ENCODE measurements at places on chromosomes 2 and 18.

- no peak for DNase-seq
Measured at GRCh38 chr2:50263728-50264127, 768.2 kb downstream of the NRXN1 start.

GRCh38 chr2:85678377-85678776, 10.4 kb upstream of the SFTPB start:
- no peak for DNase-seq

DNA sequence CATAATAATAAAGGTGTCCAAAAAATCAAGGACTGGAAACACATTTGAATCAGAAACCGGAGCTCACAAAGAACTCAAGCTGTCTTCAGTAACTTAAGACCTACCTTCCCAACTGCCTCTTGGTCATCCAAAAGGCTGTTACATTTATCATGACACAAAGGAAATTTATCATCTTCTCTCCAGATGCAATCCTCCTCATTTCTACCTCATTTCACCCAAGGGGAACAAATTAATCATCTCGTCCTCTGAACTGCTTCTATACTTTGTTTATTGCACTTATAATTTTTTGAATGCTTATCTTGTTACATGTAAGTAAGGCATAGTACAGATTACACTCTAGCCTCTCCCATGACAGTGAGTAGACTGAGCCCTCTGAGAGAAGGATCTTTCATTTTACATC, 105.1 kb upstream of the RGPD4 start:
- no peak for DNase-seq

- no peak for DNase-seq
Measured at GRCh38 chr2:237492137-237492890, 5.3 kb downstream of the MLPH start.

GRCh38 chr2:241560883-241561474, 2.4 kb downstream of the BOK start:
- DNase-seq = no peak
